ENCODE measurements at places on chromosomes 1 and 21.

DNA sequence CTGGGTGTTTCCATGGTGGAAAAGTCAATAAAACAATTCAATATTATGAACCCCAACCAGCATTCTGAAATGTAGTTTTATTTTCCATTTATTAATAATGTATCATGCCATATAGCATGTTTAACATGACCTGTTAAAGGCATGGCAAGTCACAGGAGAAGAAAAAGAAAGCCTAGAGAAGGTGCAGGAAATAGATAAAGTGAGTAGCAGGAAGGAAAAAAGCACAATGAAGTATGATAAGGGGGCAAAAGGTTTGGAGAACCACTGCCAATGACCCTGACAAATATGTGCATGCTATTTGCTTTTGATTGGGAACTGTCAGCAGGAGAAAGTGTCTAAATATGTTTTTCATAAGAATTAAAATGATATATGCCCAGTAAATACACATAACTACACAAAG lies 85.6 kb downstream of the HMCN1 start:
- no peak for DNase-seq

DNA sequence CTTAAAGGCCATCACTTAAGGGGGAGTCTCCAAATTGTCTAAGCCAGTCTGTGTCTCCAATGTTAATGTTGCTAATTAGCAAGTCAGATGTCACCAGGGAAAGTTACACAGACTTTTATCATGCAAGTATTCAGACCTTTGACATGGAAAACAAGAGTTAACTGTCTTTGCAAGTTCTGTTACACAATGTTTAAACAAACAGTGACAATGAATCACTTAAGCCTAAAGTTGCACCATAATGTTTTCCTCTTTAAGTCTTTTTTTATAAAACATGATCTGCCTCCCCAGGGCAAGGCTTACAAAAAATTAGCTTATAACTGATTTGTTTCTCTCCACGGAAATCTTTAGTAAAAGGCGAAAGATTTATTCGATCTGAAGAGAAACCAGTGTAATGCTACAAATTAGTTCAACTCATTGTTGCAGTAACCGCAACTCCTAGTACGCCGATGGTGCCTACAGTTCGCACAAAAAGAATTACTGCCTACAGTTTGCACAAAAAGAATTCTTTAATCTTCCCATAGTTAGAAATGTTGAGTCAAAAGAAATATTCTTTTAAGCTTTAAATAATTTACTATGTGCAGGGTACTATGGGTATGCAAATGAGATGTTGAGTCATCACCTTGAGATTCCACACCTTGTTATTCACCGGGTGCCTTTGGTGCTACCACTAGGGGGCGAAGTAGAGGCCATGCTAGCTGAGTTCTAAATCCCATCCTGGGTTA lies 45.3 kb downstream of the HHAT start:
- DNase-seq: peak; percentile 82

DNA sequence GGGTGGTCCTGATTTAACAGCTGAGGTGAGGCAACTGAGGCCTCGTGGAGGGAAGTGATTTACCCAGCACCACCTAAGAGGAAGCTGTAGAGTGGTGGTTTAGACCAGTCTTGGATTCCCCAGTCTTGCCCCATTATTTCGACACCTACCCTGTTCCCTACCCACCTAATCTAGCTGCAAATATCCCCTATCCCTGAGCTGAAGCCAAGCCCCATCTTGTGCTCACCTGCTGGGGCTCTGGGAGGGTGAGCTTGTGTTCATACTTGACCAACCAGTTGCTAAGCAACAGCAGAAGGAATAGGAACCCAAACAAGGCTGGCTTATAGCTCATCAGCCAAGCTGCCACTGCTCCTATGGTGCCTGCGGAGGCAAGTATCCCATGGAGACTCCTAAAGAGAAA lies 2.0 kb downstream of the TEX46 start:
- no peak for DNase-seq

DNA sequence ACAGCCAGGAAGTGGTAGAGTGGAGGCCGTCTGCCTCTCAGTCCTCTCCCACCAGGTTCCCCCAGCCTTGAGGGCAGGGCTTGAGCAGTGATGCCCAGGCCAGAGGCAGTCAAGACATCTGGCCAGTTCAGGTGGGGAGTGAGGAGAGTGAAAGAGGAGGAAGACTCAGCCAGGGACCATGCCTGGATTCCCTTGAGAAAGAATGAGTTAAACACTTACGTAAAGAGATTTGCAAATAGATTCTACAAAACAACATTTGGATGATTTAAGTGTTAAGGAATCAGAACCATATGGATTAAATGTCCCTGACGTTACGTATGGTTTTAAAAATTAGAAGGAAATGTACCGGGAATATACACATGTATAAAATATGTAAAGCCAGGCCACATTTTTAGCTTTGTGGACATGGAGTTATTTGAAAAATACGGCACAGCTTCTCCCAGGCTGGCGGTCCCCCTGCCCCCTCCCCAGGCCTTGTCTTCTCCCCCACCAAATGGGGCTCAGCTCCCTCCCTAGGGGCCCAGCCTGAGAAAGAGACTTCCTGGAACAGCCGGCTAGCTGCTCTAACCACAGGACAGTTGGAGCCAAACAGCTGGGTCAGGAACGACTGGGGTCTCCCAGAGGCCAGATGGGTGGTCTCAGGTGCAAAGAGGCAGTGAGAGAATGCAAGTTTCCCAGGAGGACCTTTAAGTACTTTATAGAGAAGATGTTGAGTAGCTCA lies 188.3 kb upstream of the EDN2 start:
- DNase-seq: no peak

- no peak for DNase-seq
Observed at GRCh38 chr1:180486092-180486491, 16.3 kb downstream of the ACBD6 start.

Measured in activated CD4-positive, alpha-beta T cell treated with anti-CD3 and anti-CD28 coated beads, Interleukin-2, amount 50 U/mL, for 48 hours (primary cell).